ENCODE measurements at places on chromosomes 16 and 17.

- DNase-seq = peak; percentile 56
Observed at GRCh38 chr16:67326472-67327309, at the start of the genes KCTD19 and LRRC36. KCTD19 (minus strand) TSS chr16:67326741; CDS start chr16:67326707, 34 bp downstream. LRRC36 (plus strand) TSS chr16:67326815; CDS start chr16:67326863, 48 bp downstream.

DNA sequence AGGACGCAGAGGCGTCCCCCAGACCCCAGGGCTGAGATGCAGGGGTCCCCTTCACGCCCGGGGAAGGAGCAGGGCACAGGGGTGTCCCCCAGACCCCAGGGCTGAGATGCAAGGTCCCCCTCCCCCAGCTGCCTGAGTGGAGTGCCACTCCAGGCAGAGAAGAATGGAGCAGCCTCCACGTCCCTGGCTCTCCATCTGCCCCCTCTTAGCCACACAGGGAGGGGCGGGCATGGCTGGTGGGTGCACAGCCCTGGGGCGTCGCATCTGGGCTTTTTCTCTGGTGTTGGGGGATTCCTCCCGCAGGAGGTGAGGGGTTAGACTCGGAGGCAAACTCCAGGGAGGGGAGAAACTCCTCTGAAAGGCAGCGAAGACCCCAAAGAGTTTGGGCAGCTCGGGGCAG, 17.5 kb downstream of the CIBAR2 start:
- DNase-seq = no peak

- no peak for DNase-seq
Observed at GRCh38 chr16:89705006-89705405, 3.5 kb upstream of the SPATA2L start.

DNA sequence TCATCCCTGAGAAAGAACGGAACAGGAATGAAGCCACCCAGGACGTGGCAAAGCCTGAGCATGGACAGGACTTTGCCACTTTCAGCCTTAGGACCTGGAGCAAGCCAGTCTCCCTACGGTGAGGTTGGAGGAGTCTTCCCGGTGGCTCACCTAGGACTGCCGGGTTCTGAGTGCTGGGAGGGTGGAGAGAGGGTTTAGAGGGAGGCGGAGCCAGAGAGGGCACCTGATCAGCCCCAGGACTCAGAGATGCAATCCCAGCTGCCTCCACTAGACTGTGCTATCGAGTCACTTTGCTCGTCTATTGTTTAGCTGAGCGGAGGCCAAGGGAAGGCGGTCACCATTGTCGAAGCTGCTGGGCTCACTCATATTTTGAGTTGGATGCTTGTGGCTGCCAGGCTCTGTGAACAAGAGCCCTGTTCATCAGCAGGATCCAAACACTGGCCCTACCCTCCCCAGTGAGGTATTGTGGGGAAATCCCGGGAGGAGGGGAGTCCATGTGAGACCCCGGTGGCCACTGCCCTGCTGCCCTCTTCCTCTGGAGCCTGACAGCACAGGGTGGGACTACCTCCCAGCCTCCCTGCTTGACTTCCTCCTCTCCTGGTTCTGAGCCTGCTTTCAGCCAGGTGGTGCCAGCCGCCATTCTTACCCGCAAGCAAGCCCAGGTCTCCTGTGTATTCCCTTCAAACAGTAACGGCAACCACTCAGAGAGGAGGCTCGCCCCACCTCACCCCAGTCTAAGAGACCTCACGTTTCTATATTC, 7.0 kb downstream of the KRT14 start:
- DNase-seq = peak; percentile 54

DNA sequence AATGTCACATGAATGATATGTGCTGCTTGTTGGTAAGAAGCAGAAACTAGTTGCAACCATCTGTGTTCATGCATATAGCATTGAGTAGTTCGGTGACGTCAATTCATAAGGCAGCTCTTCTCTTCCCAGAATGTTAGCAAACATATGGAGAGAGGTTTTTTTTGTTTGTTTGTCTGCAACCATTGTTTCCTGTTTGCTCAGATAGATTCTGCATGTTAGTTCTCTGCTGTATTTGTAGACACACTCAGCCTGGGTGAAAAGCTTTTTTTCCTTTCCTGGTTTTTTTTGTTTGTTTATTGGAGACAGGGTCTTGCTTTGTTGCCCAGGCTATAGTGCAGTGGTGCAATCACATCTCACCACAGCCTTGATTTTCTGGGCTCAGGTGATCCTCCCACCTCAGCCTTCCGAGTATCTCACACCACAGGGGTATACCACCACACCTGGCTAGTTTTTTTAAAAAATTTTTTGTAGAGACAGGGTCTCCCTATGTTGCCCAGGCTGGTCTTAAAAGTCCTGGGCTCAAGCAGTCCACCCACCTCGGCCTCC, 16.7 kb downstream of the WSB1 start:
- no peak for DNase-seq

- no peak for DNase-seq
Observed at GRCh38 chr17:50123649-50124349, 6.2 kb downstream of the SAMD14 start.

GRCh38 chr16:82229800-82230619, 60.0 kb upstream of the MPHOSPH6 start:
- peak; percentile 40 for DNase-seq

DNA sequence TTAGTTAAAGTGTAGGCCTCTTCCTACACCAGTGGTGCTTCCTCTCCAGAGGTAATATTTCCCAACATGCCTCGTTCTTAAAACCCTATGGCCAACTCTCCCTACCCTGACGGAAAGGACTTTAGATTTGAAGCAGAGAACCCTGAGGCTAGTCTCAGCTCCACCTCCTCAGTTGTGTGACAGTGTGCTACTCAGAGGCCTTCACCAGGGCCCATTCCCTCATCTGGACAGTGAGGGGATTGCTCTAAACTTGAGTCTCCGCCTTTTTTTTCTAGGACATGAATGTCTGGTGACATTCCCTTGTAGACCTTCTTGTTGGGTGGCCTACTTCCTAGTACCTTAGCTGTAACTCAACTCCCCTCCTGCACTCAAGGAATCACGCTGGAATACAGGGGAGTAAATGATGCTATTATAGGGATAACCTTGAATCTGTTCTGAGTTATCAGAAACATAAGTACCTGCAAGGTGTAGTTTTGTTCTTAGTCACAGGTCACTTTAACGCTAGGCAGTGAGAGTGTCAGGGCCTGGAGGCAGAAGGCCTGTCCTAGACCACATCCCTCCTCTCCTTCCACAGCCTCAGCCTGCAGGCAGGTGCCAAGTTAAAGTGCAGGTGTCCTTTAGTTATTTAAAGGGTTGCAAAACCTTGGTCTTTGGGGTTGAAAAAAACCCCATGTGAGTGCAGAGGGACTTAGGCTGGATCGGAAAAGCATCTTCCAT, 26.9 kb downstream of the LDHD start:
- no peak for DNase-seq

GRCh38 chr17:29674281-29674680, 51.6 kb upstream of the CORO6 start:
- no peak for DNase-seq
